ENCODE measurements at places on chromosomes 7 and 10.

GRCh38 chr10:59885430-59886134 lies 20.8 kb downstream of the CCDC6 start:
- no peak for DNase-seq

DNA sequence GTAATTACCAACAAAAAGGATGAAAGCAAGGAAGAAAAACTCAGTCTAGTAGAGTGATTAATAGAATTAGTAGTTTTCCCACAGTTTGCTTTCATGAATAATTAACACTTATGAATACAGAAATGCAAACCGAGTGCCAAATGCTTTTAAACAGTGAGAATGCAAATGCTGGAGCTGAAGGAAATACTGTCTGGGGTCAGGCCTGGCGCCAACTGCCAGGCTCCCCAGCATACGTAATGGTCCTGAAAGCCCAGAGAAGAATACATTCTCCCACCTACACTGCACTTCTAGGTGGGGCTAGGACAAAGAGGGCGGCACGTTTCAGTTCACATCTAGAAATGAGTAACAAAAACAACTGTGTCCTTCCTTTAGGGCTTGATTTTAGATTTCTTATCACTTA lies 30.0 kb downstream of the GLUD1 start:
- no peak for DNase-seq

- DNase-seq, result no peak
Observed at GRCh38 chr10:132488231-132488821, 49.3 kb upstream of the INPP5A start.

DNA sequence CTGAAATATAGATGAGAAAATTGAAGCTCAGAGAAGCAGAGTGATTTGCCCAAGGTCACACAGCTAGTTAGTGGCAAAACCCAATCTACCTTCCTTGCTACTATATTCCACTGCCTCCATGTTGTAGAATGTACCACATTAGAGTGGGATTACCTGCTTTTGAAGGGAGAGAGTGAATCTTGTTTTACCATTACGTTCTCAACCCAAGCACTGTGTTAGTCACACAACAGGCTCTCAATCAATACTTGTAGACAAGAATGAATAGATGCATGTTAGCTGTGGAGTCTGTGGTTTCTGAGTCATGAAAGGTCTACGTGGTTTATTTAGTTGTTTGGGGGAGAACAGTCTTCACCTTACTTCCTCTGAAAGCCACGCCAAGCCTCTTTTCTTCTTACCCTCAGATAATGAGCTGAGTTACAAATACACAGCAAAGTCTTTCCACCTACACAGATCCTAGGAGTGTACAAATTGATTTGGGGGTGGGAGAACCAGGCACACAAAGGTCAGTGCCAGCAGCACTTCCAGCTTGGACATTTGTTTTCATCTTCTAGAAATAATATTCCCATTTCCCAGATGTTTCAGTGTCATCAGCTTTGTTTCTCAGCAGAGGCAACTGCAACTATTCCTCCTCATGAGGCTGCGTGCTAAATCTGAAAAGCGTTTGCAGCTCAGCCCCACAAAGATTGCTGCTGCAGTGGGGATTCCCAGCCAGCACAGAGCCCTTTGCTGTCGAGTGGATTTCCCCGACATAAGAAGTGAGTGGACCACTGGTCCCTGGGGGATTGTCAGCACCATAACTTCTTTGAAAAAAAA lies 71.5 kb upstream of the ADO start:
- no peak for DNase-seq

DNA sequence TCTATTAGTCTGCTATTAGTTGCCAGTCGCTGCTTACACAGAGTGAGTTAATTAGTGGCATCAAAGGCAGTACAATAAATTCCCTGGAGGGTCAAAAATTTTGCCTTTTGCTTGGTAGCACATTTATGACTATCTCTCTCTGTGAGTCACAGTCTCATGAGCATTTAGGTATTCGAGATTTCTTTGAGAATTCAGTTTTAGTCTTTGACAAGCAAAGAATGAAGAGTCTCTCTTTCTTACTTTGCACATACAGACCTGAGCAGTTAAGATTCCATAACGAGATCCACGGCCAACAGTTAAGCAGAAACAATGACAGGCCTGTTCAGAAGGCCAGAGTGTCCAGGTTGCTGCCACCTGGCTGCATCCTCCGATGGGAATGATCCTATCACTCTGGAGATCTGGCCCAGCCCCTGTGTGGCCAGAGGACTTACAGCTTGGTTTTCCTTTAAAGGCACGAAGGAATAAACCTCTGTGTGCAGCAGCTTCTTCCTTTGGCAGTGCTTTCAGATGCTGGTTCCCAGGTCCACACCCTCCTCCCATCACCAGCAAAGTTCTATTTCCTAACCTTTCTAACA lies 80.6 kb downstream of the GLI3 start:
- DNase-seq, result no peak

DNA sequence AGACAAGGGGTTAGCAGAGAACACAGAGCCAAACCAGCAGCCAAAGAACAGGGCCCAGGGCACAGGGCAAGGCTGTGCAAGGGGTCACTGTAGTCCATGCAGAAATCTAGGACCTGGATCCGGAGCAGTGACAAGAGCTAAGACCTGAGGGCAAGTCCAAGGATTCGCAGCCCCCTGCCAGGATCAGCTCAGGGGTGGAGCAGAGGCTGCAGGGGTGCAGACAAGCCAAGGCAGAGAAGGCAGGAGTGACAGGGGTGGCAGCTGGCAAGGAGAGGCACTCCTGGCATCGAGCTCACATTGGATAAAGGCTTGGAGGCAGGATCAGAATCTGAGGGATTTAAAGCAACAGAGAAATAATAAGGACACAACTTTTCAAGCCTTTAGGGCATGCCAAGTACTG lies 80.7 kb upstream of the NANOS1 start:
- no peak for DNase-seq

- DNase-seq, result no peak
Observed at GRCh38 chr10:49762566-49762877, 399 bp upstream of the OGDHL start.

- no peak for DNase-seq
Observed at GRCh38 chr7:73972614-73973013, 55.4 kb upstream of the ELN start.

- no peak for DNase-seq
Observed at GRCh38 chr7:137006293-137006692, 137.8 kb downstream of the CHRM2 start.

DNA sequence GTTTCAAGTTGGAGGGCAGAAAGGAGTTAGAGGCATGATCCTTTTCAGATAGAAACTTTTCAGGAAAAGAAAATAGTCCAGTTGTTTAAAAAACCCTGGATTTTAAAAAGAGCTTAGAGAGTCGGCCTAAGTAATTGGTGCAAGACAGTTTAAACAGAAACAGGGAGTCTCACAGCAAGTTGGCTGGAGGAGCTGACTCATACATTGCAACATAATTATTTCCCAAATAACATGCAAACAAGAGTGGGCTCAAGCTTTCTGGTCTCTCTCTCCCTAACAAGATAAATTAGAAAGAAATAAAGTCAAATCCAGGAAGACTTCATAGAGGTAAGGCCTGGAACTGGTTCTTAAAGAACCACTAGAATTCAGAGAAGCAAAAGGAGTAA lies 100.3 kb upstream of the AGBL3 start:
- no peak for DNase-seq

DNA sequence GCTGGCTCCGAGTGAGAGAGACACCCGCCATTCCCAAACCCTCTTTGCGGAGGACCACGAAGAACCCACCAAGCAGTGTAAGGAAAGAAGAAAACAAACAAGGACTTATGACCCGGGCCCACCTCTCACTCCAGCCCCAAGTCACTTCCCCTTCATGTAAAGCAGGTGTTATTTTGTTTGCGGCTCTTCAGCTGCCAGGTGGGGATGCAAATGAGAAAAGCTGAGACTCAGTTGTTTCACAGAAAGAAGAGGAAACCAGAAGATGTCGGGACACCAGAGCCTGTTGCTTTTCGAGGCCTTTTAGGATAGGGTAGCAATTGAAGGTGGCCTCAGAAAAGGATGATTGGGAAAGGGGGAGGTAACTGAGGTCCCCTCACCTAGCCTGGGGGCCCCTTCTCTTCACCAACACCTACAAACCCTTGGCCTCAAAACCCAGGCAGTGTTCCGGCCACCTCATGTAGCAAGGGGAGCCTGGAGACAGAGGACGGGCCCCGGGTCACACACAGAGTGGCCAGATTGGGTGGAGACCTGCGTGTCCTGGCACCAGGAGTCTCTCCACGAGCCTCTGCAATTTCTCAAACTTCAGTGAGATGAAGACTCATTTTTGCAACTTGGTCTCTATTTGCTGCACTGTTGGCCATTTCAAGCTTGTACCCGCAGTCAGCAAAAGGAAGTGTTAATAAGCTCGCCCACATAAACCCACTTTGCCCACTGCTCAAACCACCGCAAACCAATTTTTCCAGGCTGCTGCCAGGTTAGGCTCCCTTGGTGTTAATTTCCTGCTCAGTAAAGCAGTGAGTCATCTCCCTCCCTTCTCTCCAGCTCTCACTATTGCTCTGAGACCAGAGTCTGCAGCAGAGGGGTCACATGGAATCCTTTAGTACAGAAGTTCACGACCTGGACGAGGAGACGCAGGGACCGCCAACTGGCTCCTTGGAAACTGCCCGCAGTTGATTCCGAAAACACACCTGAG lies 45.5 kb downstream of the AOC1 start:
- DNase-seq, result no peak

GRCh38 chr7:98974906-98975816 lies 96.8 kb downstream of the TRRAP start:
- no peak for DNase-seq

- no peak for DNase-seq
Observed at GRCh38 chr10:92757066-92757710, 67.4 kb downstream of the HHEX start.

DNA sequence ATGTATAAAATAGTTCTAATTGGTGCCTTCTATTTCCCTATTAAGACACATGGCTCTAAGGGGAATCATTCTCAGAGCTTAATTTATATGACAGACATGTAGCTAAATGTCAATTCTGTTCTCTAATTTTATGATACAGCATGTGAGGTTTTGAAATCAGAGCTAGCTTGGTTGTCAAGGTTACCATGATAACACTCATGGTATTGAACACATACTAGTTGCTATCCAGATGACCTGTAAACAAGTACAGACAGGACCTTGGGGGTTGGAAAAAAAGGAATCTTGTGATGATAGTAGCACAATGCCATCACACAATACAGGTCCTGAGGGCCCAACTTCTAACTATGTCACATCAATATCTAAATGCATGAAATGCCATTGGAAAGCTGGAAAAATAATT lies 49.2 kb downstream of the RHOBTB1 start:
- no peak for DNase-seq

DNA sequence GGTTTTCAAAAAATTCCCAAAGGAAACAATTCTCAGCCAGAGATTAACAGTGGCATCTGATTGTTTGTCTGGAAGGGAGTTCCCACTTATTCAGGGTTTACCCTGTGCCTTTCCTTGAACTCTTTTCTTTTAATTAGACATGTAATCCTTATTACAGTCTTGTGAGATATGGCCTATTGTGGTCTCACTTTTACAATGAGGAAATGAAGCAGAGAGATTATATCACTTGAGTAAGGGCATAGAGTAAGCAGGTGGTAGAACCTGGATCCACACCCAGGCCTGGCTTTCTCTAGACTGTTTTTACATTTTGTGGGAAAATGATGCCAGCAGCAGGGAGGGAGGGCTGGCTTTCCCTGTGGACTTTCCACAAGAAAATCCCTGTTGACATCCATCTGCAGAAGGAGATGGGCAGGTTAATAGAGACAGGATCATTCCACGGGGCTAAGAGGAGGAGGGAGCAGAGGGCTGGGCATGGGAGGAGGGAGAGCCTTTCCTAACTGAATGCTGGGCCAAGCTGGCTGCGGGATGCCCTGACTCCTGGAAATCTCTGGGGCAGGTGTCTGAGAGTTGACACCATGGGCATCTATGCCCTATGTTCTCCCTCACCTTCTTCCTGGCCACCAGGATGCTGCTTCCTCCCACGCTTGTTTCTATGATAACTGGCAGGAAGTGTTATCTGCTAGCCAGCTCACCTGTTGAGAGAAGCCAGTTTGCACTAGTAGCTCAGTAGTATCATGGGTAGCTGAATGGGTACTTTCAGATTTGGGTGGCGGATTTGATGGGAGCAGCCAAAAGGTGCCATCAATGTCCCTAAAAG lies 28.7 kb upstream of the ARHGAP22 start:
- DNase-seq, result no peak

DNA sequence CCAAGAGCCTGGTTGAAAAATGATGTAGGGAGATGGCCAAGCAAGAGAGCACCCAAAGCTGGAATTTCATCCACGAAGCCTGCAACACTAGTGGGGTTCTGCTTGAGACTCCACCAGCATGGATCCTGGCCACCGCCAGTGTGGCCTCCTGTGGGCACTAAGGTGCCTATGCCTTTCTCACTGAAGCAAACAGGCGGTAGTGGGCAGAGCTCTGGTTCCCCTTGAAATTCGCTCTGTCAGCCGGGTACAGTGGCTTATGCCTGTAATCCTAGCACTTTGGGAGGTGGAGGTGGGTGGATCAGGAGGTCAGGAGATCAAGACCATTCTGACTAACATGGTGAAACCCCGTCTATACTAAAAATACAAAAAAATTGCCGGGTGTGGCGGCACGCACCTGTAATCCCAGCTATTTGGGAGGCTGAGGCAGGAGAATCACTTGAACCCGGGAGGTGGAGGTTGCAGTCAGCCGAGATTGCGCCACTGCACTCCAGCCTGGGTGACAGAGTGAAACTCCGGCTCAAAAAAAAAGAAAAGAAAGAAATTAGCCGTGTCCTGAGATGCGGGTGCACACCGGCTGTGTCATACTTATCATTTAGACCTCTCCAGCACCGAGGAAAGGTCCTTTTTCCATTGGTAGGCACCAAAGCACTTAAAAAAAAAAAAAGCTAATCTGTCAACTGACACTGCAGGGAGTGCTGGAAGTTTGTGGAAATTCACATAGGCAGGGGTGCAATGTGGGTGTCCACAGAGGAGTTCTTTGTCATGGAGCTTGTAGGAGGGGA lies 28.3 kb downstream of the CCM2 start:
- no peak for DNase-seq

DNA sequence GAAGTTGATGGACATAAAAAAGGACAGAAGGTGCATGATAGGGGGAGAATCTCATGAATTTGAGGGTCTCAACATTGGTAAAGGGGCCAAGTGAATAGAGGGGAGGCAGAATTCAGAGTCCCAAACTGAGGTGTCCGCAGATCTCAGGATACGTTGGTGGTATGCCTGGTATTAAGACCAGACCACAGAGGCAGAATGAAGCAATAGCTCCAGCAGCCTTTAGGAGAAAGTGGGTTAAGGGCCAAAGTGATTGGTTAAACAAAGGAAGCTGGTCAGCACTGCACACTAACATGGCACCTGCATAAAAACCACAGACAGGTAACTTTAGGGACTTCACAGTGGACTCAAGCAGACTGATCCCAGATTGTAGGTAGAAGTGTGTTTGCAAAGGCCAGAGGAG lies 37.5 kb downstream of the MEST start:
- DNase-seq, result no peak
